GM03348 (cell line): ENCODE measurements at places on chromosomes 3 and 15.

DNA sequence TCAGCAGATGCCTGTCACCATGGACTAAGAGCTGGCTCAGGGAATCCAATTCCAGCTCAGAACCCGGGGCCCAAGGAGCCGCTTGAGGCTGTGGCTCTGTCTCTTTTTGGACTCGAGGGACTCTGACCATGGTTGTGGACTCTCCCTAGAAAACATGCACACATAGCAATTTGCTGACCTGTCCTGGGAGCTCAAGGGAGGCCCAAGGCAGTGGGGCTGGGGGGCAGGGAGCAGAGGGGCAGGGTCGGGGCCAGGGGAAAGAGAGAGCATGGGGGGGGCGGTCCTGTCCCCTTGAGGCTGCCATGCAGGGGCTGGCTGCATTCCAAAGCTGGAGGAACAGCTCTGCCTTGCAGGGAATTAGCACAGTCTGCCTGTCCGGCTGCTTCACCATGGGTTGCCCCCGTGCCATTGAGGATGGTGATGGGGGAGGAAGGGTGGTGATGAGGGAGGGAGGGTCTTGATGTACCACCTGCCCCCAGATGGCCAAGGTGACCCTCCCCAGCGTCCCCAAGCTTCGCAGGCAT lies 190.1 kb downstream of the GOLGA6L6 start:
- DNase-seq = peak; percentile 53

- peak; percentile 72 for DNase-seq
These were observed at the start of gene ANKRD63 for GRCh38 chr15:40282869-40283614. Gene ANKRD63 (minus strand): TSS chr15:40283064. CDS start chr15:40282586, 478 bp downstream.

DNA sequence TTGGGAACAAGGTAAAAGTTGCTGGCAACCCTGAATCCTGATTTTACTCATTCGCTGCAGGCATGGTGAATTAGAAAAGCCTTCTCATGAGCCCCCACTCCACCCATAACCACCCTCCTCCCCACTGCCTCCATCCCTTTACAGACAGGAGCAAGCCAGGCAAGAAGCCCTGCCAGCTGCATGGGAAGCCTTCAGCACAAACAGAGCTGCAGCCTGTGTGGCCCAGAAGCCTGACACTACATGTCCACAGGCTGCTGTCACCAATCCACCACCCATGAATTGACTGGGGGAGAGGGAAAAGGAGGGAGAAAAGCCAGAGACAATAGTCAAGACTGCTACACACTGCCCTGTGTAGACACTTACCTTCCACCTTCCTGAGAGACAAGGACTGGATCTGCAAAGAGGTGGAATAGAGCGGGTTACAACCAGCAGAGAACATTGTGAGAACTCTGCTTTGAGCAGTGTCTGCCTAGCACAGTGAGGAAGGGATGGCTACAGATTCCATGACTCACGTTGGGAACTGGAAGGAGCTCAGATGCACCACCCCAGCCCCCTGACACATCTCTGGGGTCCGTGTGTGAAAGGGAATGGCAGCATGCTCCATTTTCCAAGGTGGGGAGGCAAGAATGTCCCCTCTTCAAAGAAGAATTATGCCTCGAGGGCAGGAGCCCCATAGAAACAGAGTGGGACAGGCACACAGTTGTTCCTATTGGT lies 33.9 kb downstream of the DZIP1L start:
- peak; percentile 69 for DNase-seq

GRCh38 chr15:90564051-90564450 lies 34.3 kb downstream of the CRTC3 start:
- no peak for DNase-seq

DNA sequence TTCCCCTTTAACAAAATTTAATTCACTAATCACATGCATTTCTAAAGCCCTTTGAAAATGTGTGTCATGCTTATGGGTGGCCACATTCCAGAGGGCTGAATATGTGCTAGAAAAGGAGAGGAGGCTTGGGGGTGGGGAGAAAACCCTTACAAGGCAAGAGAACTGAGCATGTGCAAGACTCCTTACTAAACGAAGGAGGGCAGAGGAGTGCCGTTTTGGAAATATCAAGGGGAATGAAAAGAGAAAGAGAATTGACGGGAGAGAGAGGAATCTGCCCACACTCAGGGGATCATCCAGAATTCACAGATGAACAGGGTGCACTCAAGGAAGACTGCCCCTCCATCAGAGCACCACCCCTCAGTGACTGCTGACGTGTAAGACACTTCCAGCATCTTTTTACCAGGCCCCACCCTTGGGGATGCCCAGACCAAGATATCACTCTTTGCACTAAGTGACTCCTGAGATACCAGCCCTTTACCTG lies 37.9 kb upstream of the TSC22D2 start:
- peak; percentile 86 for DNase-seq

GRCh38 chr15:68204361-68204760 lies 771 bp downstream of the CALML4 start:
- DNase-seq = no peak

- DNase-seq = no peak
These were observed 433.5 kb downstream of the PLOD2 start for GRCh38 chr3:145727476-145727875.

- peak; percentile 53 for DNase-seq
These were observed 11.9 kb downstream of the RAP2B start for GRCh38 chr3:153173758-153174516.

DNA sequence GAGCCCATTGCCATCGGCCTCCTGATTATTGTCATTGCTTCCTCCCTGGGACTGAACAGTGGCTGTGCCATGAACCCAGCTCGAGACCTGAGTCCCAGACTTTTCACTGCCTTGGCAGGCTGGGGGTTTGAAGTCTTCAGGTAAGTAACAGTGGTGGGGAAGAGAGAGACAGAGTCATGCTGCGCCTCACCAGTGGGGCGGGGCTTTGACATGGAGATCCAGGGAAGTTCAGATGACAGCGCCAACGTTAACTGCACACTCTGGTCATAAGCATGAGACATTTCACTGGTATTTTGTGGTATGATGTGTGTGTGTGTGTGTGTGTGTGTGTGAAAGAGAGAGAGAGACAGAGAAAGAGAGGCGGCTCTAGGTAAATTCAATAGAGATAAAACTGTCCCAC lies 41.0 kb downstream of the AQP9 start:
- no peak for DNase-seq

GRCh38 chr15:89499156-89499555 lies 2.8 kb upstream of the RHCG start:
- no peak for DNase-seq

- no peak for DNase-seq
These were observed 1.4 kb upstream of the ATP13A3 start for GRCh38 chr3:194488055-194488742.

GRCh38 chr15:52559575-52559974 lies 9.3 kb downstream of the ARPP19 start:
- DNase-seq = peak; percentile 19

DNA sequence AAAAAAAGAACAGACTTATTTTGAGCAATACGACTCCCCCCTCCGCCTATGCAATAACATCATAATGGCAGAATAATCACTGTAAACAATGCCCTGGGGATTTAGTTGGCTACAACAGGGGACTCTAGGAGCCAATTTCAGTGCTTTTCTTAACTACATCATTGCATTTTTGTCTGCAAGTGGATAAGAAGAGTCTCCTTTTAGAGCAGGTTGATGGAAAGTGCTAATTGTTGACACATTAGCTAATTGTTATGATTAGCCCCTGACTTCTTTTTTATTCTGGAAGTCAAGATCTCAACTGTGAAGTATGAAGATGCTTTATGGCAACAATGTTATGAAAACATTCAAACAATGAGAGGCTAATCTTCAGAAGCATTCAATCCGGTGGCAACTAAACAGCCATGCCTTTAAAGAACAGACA lies 121.2 kb downstream of the MECOM start:
- no peak for DNase-seq

GRCh38 chr15:27328608-27329007 lies 357.6 kb downstream of the GABRG3 start:
- no peak for DNase-seq
